ENCODE measurements at places on chromosomes 5 and 9.
A peak's percentile ranks its signal among the peaks of the same experiment; 100 is the strongest.

DNA sequence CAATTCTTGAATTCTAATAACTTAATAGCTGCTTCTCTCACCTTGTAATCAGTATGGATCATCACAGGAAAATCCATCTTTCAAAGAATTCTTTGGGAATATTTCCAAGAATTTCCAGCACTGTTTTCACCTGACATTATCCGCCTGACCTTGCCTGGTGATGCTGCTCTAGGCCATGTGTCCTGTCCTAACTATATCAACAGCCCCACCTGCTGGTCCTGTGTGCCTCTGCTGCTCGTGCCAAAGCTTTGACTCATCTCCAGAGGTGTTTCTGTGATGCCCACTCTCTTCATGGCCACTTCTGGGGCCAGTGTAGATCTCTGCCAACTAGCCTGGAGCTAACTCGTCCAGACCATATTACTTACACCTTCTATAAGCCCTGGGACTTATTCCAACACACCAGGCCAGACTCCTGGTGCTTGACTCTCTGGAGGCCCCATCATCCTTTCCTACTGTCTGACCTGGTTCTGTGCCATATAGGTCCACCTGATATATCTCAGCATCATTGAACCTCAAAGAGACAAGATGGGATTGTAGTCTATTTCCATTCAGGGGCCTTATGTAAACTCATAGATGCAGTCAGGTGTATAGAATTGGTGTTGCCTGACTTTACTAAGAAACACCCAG is 67.5 kb upstream of the CKMT2 start:
- peak; percentile 20 for DNase-seq

DNA sequence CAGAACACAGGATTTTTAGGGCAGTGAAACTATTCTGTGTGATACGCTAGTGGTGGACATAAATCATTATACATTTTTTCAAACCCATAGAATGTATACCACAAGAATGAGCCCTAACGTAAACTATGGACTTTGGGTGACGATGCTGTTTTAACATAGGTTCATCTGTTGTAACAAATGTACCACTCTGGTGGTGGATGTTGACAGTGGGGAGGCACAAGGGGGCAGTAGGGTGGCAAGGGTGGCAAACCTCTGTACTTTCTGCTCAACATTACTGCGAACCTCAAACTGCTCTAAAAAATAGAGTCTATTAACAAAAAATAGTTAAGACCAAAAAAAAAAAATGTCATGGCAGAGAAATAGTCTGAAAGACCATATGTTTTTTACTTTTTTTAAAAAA is 9.1 kb upstream of the MVB12B start:
- no peak for DNase-seq

DNA sequence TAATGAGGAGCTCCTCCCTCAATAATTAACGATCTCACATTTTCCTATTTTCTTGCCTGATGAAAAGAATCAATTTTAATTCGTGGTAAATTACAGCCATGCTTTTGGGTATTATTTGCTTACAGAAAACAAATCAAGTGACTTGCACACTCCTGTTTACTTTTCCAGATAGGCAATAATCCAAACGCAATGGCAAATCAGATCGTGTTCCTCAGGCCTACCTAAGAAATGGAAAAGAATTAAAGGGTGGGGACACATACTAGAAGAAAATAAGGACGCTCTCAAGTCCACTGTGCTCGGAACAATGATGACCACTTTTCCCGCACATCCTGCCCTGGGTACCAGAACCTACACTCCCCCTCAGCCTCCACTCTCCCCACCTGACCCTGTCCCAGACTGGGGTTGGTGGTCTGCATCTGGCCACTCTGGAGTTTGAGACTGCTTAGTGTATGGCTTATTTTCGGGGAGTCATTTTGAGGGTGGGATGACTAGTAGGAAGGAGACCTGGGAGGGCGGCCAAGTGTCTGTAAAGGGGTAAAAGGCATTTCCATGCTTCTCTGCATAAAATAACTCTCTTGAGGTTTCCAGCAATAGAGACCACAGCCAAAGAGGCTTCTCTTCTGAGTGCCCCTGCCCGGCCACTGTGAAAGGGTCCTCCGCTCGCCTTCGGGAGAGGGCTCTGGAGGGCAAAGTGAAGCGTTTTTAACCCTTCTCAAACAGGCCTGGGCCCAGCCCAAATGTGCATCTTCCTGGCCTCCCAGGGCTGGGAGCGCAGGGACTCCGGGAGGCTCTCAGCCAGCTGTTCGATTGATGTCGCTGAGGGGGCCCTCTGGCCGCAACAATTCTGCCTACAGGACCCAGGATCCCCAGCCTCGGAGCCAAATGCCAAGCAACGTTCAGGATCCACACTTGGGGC is 4.5 kb upstream of the OTP start:
- no peak for DNase-seq

DNA sequence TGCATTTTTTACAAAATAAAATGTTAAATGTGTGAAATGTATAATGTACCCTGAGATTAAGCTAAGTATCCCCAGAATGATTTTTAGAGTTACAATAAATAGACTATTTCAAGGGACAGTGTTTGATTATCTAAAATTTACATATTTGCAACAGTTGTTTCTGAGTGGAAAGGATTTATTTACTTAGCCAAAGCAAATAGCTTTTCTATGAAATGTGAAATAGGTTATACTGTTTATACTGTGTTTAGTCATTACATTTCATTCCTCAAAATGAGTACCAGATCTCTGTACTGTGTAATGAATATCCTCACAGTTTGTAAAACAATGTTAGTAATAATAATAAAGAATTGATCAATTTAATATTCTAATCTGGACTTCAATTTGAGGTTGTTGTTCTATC is 1019.0 kb downstream of the NR2F1-AS1 start:
- DNase-seq = no peak

GRCh38 chr9:130893341-130894101 is 3.1 kb downstream of the QRFP start:
- DNase-seq = no peak

- no peak for DNase-seq
Observed at GRCh38 chr9:127546125-127546832, 65.8 kb upstream of the STXBP1 start.

DNA sequence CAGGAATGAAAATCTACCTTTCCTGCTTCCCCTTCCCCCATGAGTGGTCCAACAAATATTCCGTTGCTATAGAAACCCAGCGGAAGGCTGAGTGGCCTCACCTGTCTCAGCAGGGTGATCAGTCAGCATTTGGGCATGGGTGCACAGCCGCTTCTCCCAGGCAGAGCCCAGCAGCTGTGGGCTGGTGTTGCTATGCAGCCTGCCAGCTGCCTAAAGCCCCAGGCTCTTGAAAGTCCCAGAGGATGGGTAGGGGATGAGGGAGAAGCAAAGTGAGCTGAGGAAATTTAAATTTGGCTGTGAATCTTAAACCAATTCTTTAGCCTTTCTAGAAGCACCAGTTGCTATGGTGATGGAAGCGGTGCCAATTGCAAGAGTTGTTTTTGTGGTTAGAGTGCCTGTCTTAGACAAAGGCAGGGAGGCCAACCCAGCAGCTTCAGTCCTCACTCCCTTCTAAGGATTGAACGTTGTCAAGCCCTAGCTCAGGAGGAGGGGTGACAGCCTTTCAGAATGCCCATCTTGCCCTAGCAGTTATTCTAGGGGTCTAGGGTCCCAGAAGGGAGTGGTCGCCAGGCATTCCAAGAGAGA is 151.5 kb upstream of the PITX1 start:
- DNase-seq = no peak

DNA sequence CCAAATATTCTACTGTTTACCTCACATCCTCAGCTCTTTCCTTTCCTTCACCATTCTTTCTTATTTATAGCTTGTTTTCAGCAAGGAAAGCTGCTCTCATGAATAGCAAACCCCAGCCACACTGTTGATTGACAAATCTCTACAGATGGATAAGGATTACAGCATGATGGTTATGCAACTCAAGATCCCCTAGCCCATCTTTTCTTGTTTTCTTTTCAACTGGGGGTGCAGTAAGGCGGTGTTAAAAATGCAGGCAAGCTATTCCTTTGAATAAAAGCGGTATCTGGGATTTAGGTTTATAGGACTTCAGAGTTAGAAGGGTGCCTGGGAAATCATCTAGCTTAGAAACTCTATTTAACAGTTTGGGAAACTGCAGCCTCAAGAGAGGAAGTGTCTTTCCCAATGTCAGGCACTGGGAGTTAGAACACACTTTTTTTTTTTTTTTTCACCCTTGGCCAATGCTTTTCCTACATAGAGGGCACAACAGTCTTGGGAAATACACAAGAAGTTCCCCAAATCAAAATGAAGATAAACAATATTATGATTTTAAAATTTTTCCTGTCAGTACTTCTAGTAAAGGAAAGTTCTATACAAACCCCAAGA is 2.6 kb downstream of the SPARC start:
- DNase-seq = no peak

GRCh38 chr9:96382175-96382574 is 1.3 kb downstream of the SLC35D2 start:
- DNase-seq = no peak

DNA sequence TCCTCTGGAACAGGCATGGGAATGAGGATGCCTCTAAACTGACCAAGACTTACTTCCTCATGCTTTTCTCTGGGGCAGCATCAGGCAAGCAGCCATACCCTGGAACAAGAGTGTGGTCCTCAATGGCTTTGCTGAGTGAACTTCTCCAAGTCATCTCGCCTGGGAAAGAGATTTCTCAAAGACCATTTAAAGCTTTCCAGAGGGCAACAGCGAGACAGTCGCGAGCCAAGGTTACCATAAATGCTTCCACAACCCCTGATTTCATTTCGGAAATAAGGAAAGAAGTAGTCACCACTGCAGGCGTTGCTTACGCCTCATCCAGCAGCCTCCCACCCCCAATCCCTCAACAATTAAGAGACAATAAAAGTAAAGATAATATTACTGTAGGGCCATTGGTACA is 1.1 kb upstream of the SNCAIP start:
- DNase-seq = no peak

DNA sequence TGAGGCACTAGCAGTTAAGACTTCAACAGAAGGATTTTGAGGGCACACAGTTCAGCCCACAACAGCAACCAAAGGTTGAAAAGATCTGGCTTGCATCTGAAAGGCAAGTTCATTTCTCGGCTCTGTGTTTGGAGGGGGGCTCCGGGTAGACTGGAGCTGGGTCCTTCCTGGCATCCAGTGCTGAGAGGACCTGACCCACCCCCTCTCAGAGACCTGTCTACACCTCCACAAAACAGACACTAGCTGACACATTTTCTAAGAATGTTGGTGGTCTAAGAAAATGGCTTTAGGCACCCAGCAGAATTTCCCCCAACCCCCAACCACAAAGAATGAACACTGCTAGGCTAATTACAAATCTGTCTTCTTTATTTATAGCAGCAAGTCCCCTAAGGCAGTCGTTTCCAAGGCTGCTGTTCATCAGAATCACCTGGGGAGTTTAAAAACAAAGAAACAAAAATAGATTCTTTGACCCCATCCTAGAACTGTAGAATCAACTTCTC is 6.2 kb upstream of the PTCH1 start:
- DNase-seq = no peak

All from activated CD4-positive, alpha-beta T cell treated with anti-CD3 and anti-CD28 coated beads, Interleukin-2, amount 50 U/mL, for 24 hours (primary cell).